ENCODE measurements at places on chromosomes 4 and X.

- DNase-seq: peak; percentile 36
Observed at GRCh38 chr4:55947254-55947882, 1.4 kb upstream of the CEP135 start.

DNA sequence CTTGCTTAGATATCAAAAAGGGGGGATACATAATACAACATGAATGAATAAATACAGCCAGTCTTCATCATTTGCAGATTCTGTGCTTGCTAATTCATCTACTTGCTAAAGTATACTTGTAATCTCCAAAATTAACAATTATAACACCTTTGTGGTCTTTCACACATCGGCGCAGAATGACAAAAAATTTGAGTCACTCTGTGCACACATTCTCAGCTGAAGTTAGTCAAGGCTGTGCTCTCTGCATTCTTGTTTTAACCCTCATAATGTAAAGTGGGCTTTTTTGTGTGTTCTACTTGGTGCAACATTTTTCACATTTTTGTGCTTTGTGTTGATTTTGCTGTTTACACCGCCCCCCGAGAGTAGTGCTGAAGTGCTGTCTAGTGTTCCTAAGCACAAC, 65.8 kb upstream of the GPRIN3 start:
- DNase-seq: no peak

GRCh38 chr4:179307297-179308136, 1865.3 kb upstream of the AGA start:
- DNase-seq: peak; percentile 24

DNA sequence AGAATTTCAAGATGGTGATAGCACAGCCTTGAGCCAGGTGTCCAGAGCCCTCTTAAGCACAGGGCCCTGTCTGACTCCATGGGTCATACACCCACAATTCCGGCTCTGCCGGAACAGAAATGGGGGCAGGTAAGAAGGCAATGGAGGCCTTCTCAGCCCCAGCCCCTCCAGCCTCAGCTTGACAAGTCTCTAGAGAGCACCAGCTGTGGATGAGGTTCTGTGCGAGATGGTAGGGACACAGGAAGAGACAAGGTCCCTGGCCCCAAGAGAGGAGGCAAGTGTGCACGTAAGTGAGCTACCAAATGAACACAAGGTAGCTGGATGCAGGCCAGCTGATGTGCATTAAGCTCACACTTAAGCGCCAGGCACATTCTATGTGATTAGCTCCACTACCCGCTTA, 2.4 kb upstream of the PRRG3 start:
- no peak for DNase-seq

DNA sequence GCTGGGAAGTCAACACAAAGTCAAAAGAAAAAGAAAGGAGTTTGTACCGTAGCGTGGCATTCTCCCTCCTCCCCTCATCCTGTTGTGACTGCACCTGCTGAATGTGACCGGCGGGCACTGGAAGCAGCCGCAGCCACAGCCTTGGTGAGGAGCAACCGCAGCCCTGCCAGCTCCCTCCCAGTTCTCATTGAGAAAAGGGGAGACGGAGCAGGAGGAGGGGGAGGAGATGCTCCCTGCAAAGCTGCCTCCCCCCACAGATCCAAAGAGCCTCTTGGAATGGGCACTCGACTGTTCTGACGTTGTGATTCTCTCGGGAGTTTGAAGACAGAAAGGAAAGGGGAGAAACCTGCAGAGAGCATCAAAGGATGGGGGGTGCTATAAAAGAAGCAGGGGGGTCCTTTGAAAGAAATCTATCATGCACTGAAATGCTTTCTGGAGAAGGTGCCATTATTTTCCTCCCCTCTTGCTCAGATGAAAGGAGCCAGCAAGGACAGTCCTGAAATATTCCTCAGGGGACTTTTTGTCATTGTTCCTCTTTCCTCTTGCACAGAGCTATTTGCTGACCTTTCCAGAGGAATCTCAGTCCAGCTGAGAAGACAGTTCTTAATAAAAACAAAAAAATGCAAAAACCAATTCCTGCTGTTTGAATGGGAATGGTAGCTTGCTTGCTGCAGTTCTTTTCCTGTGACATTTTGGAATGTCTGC, 429.7 kb downstream of the MAPK10 start:
- DNase-seq: no peak

Measured in cardiac fibroblast (primary cell).